Right hindlimb (tissue), 1 donor: ENCODE measurements at places on chromosomes 6 and 20.

- DNase-seq, result no peak
Measured at GRCh38 chr6:53579338-53579737, 34.4 kb upstream of the GCLC start.

- DNase-seq, result no peak
Measured at GRCh38 chr6:108156180-108156937, 9.5 kb upstream of the NR2E1 start.

DNA sequence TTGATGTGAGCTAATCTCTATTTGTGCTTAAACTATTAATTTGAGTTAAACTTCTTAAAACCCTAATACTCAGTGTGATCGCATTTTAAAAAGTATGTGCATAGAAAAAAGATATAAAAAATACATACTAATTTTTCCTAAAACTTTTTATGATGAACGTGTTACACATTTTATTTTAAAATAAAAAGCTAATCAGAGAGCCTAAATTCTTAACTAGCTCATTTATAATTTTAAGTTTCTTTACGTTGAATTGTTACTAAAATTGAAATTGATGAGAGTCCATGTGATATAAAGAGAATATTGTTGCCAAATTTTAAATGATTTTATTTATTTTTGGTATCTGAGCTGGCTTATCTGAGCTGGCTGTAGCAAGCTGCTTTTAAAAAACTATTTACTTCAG is 6.6 kb downstream of the MAP3K4 start:
- DNase-seq, result no peak

DNA sequence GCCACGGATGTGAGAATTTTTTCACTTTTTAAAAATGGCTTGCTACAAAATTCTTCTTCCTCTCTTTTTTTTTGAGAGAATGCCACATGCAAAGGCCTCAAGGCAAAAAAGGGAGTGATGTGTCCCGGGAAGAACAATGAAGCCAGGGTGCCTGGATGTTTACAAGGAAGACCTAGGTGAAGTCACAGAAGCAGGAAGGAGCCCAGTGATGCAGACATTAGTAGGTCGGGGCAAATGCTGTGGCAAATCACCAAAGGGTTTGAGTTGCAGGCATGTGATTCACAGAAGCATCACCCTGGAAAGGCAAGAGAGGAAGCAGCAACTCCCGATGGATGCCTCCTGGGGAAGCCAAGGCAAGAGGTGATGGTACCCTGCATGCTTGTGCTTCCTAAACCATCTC is 46.8 kb downstream of the FARS2 start:
- no peak for DNase-seq

DNA sequence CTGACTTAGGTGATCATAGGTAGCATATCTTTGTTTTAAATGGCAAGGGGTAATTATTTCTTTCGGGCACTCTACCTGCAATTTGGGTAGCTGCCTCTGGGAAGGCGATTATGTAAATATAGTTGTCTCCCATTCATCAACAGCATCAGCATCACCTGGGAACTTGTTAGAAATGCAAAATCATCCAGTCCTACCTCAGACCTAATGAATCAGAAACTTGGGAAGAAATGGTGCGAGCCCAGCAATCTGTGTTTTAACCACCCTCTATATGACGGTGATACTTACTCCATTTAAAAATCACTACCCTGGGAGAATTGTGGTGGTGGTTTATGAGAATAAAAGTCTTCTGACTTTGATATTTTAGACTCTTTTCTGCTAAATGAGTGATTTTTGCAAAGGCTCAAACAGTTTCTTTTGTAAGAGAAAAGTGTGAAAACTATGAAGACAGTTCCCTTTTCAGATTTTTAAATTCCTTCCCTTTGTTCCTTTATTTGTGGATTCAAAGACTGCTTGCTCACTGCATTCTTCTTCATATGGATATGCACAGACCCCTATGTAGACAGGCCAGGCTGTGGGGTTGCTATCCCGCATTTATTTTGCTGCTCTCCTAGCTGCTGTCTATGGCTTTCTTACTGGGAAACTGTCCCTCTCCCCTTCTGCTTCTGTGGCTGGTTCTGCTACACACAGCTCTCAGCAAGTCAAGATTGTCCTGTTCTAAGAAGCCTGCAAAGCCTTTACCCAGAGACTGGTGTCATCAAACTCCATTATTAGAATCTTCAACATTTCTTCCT is 365.3 kb downstream of the RNF144B start:
- no peak for DNase-seq

DNA sequence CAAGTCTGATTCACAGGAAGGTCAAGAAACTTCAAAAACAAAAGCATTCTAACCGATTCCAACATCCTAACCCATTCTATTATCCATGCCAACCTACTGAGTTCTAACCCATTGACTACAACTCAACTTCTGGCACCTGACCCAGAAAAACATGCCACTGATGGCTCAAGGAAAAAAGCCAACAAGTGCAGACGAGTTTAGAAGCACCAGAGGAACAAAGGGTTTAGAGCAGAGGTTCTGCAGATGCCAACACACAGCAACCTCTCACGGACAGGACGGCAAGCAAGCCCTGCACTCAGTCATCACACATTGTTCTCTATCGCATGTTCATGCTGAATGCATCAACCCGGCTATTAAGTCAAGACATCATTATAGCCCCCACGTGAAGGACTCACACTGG is 25.2 kb upstream of the MC3R start:
- DNase-seq, result no peak

- DNase-seq, result no peak
Measured at GRCh38 chr6:39169448-39170344, 54.7 kb upstream of the SAYSD1 start.

DNA sequence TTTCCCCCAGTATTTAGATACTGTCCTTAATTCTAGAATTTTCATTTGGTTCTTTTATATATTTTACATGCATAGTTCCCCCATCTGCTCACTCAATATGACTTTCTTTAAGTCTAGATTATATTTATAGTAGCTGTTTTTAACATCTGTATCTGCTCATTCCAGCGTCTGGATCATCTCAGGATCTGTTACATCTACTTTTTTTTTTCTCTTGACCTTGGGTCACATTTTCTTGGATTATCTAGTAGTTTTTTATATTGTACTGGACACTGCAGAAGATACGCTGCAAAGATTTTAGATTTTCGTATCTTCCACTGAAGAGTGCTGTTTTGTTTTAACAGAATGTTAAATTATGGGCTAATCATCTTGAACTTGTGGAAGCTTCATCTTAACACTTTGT is 20.7 kb downstream of the RAB22A start:
- no peak for DNase-seq

DNA sequence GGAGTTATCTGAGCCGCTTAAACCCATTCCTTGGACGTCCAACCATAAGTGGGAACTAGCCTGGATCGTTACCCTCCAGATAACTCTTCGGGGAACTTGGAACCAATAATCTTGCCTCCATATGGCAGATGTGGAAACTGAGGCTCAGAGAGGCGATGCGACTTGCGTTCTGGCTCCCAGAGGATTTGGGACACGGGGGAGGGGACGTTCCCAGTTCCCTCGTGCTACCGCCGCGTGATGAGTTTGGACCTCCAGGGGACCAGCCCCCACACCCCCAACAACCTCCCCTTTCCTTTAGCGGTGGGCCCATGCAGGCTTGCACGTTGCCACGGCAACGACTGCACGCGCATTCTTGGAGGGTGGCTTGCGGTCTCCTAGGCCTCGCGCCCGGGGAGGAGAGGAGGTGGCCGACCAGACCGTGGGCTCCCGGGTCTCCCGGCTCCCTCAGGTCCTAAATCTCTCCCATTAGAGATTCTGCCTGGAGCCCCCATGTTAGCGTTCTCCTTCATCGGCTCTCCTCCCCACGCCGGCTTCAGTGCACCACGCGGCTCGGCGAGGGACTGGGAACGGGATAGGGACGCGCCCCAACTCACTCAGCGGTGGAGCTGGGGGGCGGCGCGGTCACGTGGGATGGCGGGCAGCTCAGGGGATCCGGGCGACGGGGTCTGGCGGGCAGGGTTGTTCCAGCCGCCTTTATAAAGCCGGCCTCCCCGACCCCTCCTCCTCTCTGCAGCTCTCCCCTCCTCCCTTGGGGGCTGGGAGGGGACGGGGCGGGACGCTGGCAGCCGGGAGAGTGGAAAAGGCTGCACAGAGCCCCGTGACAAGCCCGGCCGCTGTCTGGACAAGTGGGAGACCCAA is at the start of gene PLTP:
PLTP (minus strand) TSS at position 670 of the 858 bp plus-strand sequence. CDS start 703 bp downstream, outside the sequence.
- peak; percentile 85 for DNase-seq

DNA sequence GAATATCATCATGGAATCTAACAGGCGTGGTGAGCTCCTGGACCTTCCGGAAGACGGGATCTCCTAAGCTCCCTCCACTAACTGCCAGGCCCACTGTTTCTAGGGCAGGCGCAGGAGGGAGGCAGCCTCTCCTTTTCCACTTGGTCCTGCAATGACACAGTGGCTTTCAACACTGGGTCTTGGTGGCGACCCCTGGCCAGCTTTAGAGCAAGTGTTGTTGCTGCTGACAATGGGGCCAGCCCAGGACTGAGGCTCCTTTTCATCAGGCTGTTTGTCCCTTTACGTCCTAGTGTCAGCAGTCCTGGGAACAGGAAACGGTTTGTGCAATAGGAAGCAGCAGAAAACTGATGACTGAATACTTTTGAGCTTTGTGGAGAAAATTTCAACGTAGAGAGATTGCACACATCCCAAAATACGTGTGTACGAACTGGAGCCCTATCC is 9.7 kb upstream of the QKI start:
- DNase-seq, result no peak

- DNase-seq, result no peak
Measured at GRCh38 chr20:17999566-17999965, 30.7 kb downstream of the MGME1 start.

GRCh38 chr6:79598012-79598411 is 33.1 kb upstream of the SH3BGRL2 start:
- no peak for DNase-seq

GRCh38 chr20:36170542-36171215 is 16.1 kb downstream of the EPB41L1 start:
- no peak for DNase-seq

DNA sequence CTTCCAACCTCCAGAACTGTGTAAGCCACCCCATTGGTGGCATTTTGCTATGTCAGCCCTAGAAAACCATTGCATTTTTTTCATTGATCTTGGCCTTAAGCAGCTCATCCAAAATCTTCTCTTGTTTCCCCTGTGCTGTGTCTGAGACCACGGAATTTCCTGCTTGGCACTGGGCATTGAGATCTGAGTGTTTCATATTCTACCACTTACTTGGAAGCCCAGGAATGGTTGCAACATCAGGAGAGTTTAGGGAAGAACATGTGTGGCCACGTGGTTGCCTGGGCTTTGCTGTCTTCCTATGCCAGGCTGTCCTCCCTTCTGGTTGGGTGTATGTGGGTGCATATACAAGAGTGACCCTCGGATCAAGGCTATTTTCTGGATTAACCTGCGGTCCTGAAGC is 139.3 kb upstream of the PMEPA1 start:
- no peak for DNase-seq

DNA sequence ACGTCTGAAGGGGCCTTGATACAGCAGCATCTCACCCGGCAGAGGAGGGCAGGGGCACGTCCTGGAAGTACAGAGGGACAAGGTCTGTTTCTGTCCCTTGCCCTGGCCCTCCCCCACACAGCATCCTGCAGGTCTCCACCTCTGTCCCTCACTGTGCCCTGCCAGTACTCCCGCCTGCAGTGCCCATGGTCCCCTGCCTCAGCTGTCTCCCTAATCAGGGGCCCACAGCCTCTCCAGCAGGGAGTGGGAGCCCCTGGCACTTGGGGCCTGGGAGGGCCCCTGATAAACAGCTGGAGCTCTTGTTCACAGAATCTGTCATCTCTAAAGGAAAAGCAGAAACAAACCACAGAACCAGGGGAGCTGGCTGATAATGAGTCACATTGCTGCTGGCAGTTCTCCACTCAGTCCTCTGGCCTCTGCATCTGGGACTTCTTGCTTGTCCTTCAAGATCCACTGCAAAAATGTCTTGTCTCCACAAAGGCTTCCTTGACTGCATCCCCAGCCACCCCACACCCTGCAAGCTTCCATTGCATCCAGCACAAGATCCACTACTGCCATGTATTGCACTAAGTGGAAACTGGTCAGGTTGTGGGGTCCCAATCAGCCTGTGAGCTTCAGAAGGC is 33.2 kb upstream of the TAF8 start:
- DNase-seq, result no peak

DNA sequence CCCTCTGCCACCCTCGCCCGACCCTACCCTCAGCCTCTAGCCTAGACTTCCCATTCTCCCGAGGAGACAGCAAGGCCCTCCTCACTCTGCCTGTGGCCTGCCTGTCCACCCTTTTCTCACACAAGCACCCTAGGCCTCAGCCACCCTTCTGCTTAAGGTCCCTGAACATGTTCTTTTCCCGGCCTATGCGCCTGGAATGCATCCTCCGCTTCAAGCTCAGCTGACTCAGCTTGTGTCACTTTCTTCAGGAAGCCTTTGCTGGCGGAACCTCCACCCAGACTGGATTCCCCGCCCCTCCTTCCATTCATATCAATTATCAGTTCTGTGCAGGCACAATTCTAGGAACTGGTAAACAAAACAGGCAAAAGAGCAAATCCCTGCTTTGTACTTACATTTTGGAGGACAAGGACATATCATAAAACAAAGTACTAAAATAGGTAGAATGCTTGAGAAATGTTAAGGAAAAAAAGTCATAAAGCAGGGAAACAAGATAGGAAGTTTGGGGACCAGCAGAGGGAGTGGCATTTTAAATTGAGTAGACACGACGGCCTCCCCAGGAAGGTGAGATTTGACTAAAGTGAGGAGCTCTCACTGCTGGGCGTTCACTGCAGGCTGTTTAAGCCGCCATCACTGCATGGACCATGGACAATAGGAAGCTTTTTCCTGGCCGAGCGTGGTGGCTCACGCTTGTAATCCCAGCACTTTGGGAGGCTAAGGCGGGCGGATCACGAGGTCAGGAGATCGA is 17.9 kb upstream of the SNHG17 start:
- DNase-seq, result no peak

GRCh38 chr6:35566794-35567193 is 54.1 kb upstream of the TULP1 start:
- no peak for DNase-seq

DNA sequence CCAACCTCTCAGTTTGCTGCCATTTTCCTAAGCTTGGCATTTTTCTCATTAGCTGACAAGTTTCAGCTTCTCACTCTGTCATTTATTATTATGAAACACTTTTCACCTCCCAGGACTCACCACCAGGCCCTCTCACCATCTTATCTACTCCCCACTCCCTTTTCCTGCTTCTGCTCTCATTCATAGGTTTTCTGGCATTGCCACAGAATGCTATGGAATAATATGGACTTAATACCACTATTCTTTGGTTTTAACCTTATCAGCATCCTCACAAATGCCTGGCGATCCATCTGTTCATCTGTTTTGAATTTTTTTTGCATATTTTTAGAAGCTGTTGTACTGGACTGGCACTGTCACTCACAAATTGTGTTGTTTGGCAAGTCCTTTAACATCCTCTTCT is 16.4 kb upstream of the LAMA4 start:
- no peak for DNase-seq
